ENCODE measurements at places on chromosomes 11 and 22.

- DNase-seq = no peak
These were observed 37.9 kb downstream of the MUC2 start for GRCh38 chr11:1112351-1113191.

DNA sequence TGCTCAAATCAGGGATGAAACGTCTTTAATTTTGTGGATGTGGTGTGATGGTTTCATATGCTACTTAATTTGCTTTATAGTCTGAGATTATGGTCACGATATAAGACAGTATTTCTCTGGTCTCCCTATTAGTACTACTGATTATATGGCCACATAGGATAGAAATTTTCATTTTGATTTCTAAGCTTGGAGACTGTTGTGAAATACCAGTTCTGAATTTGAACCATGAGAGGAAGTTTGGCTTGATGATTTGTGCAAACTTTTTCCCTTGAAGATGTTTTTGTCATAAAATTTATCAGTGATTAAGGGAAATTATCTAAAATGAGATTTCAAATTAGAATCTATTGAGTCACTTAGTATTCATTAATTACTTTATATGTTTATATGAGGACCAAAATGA is 2.7 kb downstream of the RNF169 start:
- no peak for DNase-seq

DNA sequence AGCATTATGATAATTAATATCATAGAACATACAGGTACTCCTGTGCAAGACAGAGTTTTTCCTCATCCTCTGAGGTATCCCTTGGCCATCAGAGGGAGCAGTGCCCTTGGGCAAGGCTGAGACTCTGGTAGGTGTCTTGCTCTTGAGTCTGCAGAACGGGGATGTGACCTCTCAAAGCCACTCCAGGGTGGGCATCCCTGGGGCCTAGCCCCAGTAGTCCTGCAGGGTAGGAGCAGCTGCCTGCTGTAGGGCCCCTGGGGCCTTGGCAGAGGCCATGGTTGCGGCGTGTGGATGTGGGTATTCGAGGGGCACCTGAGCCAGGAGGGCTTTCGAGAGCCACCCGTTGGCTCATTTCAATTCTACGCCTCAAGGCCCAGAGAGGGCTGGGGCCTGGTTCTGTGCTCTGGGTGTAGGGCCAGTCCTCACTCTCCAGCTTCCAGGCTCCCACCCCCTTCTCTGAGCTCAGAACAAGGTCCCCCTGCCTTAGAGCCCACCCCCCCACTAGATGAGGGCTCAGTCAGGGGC is 7.7 kb upstream of the OMP start:
- no peak for DNase-seq

- DNase-seq = peak; percentile 55
These were observed 387.5 kb upstream of the NARS2 start for GRCh38 chr11:78961937-78962701.

DNA sequence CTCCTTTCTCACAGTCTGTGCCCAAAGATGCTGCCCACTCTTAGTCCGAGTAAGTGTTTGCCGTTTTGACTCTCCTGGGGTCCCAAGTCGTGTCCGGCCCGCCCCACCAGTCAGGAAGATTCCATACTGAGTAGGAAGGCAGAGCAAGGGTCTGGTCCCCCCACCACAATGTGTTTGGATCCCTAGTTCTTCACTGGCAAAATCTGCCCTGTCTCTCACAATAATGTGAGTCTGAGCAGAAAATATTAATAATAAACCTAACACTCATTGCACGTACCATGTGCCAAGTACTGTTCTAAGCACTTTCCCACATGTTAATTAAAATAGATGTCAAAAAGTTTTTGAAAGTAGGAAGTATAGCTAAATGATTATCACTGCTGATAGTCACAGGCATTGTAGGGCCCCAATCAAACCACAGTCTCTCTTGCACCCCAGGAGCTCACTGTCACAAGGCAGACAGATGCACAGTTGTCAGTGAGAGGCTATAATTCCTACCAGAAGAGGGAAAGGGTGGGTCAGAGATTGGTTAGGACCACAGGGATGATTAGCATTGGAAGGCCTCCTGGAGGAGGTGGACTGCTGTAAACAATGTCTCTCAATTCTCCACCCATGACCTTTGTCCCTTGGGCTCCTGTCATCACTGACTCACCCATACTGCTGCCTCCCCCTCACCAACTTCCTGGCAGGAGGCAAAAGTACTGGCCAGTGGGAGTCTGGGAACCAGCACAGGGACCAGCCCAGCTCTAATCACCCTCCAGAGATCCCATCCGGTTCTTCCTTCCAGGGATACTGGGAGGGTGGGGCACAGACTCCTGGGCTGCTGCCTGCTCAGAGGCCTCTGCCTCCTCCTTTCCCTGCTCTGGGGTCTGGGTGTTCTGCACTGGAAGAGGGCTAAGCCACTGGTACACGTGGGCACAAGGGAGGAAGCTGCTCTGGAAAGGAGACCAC is 1.0 kb upstream of the POLD4 start:
- no peak for DNase-seq

All from muscle of arm (tissue), 14 donors.